NCI-H1092 treated with DMSO at 0.1 percent for 48 hours (cell line): ENCODE measurements at places on chromosomes 5 and 9.

DNA sequence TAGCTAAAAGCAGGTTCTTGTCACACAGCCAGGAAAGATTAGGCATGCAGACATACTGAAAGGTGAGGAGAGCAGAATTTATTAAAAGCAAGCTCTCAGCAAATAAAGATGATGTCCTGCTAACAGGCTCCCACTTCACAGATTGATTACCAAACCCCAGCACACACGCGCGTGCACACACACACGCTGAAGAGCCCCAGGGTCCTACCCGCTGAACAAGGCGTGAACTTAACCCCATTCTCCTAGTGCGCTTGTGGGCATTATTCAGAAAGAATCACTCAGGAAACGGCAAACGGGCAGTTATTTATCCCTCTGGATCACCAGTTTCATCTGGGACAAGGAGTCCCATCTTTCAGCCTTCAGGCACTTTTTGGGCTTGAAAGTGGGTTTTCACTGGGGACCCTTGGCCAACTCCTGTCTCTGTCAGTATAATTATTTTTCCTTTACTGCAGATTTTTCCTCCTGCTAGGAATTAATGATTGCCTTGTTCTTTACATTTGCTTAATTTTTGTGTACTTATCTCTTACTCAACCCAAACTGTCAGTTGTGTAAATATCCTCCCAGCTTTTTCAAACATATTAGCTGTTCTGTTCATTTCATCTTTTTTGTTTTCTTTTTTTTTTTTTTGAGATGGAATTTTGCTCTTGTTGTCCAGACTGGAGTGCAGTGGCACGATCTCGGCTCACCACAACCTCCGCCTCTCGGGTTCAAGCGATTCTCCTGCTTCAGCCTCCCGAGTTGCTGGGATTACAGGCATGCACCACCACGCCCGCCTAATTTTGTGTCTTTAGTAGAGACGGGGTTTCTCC, 92.6 kb downstream of the RIC1 start:
- DNase-seq: no peak

GRCh38 chr9:105679257-105680022, 14.9 kb upstream of the TMEM38B start:
- peak; percentile 19 for DNase-seq

- no peak for DNase-seq
Measured at GRCh38 chr5:96577909-96578308, 84.3 kb upstream of the CAST start.

GRCh38 chr9:77864211-77864889, 167.3 kb downstream of the GNAQ start:
- DNase-seq: no peak

- DNase-seq: no peak
Measured at GRCh38 chr5:160152901-160153300, 33.7 kb upstream of the PWWP2A start.

GRCh38 chr9:93205896-93206575, 22.1 kb downstream of the WNK2 start:
- no peak for DNase-seq

GRCh38 chr9:91818647-91819403, 131.2 kb downstream of the ROR2 start:
- no peak for DNase-seq

DNA sequence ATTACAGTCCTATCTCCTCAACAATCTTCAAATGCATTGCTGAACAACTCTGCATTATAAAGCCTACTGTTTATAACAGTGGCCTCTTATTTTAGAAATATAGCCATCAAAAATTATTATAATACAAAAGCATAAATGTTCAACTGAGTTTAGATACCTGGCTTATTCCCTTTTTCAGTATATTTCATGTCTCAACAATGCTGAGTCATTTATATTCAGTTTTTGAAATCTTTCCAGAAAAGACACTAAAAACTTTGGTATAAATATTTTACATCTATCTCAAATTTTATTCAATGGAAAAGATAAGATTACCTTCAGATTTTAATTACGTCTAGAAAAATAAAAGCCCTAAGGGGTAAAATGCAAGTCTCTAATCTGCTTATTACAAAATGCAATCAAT, 37.9 kb downstream of the LURAP1L start:
- DNase-seq: no peak

DNA sequence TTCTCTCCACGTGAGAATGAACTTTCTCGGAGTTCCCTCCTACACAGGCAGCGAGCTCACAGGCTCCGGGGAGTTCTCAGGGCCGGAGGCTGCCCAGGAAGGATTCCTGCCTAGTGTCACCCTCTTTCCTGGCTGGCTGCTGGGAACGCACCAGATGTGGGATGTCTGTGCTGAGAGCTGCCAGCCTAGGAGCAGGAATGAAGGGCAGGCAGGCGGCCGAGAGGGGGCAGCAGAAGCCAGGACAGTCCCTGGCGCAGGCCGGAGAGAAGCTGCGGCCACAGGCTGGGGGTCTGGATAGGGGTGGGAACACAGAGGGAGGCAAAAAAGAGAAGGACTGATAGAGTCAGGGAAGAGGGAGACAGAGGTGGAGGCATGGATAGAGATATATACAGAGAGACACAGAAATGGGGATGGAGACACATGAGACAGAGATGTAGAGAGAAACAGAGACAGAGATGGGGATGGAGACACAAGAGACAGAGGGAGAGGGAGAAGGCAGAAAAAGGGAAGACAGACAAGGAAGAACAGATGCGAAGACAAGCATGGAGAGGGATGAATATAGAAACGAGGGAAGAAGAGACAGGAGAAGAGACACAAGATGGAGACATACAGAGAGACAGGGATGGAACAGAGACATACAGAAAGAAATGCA, 25.3 kb upstream of the ENHO start:
- DNase-seq: peak; percentile 84

- DNase-seq: no peak
Measured at GRCh38 chr9:5917888-5918287, 27.2 kb downstream of the MLANA start.

DNA sequence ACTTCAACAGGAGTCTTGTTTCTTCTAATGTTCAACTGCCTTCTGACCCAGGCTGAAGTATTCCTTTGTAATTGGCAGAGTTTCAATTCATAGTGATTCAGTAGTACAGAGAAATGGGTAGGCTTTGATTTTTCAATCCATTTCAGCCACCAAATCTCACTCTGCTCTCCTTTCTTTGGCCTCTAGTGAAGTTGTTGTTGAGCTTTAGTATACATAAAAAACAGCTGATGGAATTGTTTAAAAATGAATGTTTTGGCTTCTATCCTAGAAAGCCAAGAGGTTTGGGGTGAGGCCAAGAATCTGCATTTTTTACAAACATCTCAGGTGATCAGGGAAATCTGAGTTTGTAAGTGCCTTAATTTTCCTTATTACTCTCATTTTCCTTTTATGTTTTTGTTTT, 182.9 kb upstream of the MAP1B start:
- peak; percentile 22 for DNase-seq

DNA sequence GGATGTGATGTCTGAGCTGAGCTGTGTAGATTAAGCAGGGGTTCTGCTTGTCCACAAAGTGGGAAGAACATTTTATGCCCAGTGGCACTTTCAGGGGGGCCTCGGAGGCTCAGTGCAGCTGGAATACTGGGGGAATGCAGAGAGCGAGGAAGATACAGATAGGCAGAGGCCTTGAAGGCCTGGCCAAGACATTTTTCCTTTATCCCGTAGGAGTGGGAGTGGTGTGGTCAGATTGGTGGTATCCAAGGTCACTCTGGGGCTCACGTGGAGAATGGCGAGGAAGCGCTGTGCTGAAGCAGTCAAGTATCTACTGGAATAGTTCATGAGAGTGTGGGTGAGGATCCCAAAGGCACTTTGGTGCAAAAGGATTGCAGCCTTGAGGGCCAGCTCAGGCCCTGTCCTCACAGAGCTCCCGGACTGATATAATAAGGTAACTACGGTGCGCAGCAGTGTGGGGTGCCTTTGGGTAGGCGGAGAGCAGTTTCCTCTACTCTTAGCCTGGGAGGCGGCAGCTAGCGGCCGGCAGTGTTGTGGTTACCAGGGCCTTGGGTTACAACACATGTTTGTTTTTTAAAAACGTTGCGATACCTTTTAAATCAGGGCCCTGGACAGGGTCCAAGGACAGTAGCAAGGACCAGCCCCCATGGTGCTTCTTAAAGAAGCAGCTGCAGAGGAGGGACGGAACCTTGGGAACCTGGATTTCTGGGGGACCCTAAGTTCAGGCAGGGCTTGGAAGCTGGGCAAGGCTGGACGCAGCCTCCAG, 10.8 kb upstream of the CCDC69 start:
- no peak for DNase-seq

- no peak for DNase-seq
Measured at GRCh38 chr9:130693101-130693425, 517 bp upstream of the EXOSC2 start.

GRCh38 chr5:173065155-173065554, 9.0 kb downstream of the CREBRF start:
- DNase-seq: no peak

DNA sequence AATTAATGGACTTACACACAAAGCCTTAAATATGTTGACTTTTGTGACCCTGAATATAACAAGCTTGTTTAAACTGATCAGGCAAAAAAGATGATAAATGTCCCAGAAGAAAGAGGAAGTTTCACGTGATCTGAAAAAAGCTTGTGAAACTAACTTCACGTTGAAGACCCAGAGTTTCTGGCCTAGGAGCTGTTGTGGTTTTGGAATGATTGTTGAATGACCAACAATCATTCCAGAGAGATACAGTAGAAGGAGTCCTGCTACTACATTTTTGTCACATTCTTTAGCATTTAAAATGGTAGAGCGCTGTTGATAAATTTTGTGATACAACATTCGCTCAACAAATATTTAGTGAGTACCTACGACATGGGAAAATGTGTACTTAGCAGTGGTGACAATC, 143.1 kb upstream of the FBN2 start:
- no peak for DNase-seq

GRCh38 chr5:178201927-178202235, 2.5 kb upstream of the HNRNPAB start:
- DNase-seq: no peak

- DNase-seq: no peak
Measured at GRCh38 chr5:84724683-84725082, 340.0 kb upstream of the EDIL3 start.

GRCh38 chr9:3323714-3324113, 202.1 kb downstream of the RFX3 start:
- DNase-seq: no peak

DNA sequence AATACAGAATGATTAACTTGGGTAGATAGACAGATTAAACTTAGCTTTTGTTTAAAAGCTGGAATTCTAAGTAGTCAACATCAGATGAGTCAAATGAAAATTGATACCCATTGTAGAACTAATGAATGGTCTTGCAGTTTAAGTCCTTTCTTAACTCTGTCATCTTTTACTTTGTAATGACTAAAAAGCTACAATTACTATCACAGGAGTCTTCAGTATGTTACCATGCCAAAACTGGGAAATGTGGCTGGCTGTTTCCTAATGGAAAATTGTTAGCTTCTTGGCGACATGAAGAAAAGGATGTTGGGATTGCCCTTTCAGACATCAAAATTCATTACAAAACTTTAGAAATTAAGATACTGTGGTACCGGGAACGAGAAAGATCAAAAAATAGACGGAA, 20.2 kb upstream of the ANXA1 start:
- DNase-seq: no peak

DNA sequence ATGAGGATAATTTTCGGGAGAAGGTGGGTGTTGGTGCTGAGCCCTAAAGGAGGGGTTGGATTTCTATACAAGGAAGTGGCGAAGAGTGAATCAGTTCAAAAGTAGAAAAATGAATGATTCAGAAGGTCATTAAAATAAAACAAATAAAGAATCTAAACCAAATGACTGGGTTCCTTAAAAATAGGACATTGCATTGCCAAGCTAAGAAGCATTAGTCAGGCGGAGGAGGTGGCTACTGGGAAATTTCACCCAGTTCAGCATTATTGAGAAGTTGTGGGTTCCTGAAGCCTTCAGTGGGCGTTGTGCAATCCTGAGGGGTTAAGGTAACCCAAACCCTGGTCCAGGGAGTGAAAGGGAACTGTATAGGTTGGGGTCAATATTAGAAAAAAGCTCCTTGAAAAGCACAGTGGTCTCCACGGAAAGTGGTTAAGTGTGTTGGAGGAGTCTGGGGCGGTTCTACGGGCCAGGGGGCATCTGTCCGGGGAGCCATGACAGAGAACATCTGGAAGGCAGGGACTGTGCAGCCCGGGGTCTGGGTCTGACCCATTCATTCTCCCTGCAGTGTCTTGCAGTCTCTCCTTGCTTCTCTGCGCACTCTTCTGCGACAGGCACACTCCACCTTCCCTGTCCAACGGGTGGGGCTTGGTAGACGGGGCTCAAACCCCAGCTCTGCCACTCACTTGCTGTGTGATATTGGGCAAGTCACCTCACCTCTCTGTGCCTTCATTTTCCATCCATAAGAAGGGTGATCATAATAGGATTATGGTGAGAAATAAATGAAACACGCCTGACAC, 27.6 kb upstream of the DUSP1 start:
- DNase-seq: no peak

DNA sequence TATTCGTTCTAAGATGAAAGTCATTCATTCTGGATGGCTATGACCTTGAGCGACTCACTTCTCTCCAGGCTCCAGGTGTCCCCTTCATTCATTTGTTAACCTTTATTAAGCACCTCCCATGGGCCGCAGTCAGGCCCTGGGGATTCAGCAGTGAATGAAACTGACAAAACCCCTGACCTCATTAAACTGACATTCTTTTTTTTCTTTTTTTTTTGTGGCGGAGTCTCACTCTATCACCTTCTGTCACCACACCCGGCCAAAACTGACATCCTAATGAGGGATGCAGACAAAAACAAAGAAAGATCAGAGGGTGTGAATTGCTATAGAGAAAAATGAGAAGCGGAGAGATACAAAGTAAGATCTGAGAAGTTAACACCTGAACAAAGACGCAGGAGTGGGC, 16.5 kb upstream of the ODF2 start:
- DNase-seq: no peak

GRCh38 chr9:129677456-129677855, 12.0 kb downstream of the PRRX2 start:
- DNase-seq: no peak

DNA sequence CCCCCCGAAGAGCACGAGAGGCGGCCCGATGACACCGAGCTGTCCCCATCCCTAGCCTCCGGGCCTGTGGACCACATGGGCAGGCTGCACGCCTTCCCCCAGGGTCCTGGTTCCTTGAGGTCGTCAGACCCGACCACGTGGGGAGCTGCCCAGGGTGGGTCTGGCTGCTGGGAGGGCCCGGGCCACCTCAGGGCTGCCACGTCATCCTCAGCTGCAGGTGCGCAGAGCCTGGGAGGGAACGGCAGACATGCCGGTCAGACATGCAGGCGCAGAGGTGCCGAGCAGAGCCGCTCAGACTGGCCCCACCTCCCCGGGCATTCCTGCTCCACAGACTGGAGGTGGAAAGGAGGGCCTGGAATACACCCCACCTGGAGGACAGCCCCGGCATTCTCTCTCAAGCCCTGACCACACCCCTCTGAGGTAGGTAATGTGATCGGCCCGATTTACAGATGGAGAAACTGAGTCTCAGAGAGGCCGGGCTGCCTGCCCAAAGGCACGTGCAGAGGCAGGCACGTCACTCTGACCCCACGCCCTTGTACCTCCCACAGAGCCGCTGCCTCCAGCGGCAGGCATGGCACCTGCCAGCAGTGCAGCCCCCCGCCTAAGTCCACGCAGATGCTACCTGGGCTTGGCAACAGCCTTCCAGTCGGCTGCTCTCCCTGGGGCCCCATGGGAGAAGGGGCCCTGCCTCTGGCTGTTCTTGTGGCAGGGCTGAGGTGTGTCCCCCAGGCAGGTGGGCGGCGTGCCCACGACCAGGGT, 649 bp downstream of the CCDC187 start:
- DNase-seq: no peak
